GOT3 (cell line): ENCODE measurements at places on chromosomes 7 and 10.

DNA sequence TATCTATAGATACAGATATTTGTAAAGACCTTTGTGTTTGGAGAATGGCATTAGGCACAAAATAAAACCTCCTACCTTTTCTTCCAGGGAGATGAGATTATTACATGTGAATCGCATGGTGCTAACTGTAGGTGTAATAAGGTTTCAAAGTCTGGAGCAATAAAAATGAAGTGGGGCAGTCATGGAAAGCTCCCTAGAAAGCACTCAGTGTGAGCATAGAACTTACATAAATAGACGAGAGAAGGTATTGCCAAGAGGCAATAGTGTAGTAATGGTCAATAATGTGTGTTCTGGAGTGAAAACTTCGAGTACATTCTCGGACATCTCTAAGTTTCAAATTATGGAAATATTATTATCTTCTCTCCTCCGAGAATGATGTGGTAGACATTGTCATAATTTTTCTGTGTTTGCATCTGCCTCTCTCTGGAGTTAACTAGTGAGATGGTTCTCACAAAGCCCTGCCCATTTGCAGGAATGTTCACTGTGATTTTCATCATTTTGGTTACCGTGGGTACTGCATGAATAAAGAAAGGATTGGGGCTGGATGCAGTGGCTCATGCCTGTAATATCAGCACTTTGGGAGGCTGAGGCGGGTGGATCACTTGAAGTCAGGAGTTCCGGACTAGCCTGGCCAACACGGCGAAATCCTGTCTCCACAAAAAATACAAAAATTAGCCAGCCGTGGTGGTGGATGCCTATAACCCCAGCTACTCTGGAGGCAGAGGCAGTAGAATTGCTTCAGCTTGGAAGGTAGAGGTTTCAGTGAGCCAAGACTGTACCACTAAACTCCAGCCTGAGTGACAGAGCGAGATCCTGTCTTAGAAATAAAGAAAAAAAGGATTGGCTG is 10.6 kb downstream of the VIM start:
- peak; percentile 38 for DNase-seq

- no peak for DNase-seq
These were observed 3.7 kb downstream of the TMEM140 start for GRCh38 chr7:135151533-135151932.

DNA sequence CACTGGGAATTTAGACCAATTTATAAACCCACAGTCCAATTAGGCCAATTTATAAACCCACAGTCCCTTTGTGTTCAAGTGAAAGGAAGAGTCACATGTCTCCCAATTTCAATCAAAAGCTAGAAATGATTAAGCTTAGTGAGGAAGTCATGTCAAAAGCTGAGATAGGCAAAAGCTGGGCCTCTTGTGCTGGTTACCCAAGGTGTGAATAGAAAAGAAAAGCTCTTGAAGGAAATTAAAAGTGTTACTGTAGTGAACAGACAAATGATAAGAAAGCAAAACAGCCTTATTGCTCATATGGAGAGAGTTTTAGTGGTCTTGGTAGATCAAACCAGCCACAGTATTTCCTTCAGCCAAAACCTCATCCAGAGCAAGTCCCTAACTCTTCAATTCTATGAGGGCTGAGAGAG is 245.0 kb downstream of the HDAC9 start:
- DNase-seq, result no peak

DNA sequence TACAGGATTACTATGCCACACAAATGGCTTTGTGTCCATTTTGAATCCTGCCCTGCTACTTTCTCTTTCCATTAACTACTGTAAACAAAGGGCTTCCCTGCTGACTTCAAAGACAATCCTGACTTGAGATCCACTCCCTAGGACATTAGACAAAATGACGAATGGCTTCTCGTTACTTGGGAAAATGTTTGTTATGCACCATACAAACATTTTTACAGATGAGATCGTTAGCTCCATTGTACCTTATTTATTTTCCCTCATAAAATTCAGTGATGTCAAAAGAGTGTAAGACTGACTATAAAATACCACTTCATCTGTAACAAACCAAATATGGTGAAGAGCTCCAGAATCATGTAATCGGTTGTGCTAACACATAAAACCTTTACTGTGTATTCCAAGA is 121.8 kb downstream of the CD36 start:
- DNase-seq, result no peak

- no peak for DNase-seq
These were observed 163.2 kb downstream of the AVL9 start for GRCh38 chr7:32658467-32658869.

GRCh38 chr7:8040768-8041369 is 72.3 kb downstream of the GLCCI1 start:
- DNase-seq, result no peak

DNA sequence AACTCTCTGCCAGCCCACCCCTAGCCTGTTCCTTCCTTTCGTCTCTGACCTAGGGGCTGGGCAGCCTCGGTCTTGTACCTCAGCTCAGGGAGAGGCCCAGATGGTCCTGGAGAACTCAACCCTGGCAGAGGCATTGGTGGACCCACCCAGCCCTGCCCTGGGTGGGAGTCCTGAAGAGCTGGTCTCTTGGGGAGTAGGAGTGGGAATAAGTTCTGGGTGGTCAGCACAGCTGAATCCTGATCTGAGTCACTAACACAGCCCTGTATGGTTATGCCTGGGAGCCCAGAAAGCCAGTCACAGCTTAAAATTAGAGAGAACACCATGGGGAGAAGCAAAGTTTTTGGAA is 84.0 kb downstream of the SORBS1 start:
- DNase-seq, result no peak

- no peak for DNase-seq
These were observed 568.8 kb downstream of the PHTF2 start for GRCh38 chr7:78367280-78367773.

DNA sequence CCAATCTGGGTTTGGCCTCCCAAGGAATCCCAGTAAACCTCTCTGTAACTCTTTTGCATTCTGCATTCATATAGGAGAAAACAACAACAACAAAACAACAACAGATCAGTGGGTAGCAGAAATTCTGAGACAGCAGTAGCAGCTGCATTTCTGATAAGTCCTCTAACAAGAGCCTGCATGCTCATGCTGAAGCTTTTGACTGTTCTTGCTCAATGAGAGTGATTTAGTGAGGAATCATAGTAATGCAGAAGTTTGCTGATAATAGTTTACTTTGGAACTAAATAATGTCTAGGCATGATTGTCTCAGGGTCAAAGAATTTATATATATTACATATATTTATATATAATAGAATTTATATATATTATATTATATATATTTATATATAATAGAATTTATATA is 35.2 kb downstream of the BMPER start:
- no peak for DNase-seq
